CD4-positive, alpha-beta T cell treated with Interleukin-6 for 4 hours (primary cell): ENCODE measurements at places on chromosomes 2 and 18.

- DNase-seq, result no peak
Observed at GRCh38 chr18:75377926-75378325, 49.6 kb downstream of the SMIM21 start.

GRCh38 chr2:68689553-68690537 lies 44.8 kb upstream of the ARHGAP25 start:
- DNase-seq, result no peak

GRCh38 chr18:50334546-50335152 lies 40.2 kb upstream of the SKA1 start:
- DNase-seq, result no peak

GRCh38 chr2:204003276-204003990 lies 66.9 kb downstream of the ICOS start:
- DNase-seq, result no peak

- DNase-seq, result no peak
Observed at GRCh38 chr2:67526283-67526682, 129.2 kb downstream of the ETAA1 start.

DNA sequence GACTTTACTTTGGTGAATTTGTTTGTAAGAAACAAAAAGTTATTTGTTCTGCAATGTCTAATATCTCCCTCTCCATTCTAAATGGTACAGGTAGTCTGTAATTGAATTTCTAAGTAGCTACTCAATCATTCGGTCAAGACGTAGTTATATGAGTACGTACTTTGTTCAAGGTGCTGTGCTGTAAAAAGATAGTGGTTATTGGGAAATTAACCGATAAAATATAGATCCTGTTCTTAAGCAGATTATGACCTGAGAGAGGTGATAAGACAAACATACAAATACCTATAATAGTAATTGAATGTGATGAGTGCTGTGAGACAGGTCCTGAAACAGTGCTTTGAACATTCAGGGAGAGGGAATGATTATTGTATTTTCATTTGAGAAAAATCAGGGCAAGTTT lies 7.1 kb downstream of the NCOA1 start:
- no peak for DNase-seq

GRCh38 chr2:186734957-186735734 lies 41.3 kb downstream of the FAM171B start:
- no peak for DNase-seq

DNA sequence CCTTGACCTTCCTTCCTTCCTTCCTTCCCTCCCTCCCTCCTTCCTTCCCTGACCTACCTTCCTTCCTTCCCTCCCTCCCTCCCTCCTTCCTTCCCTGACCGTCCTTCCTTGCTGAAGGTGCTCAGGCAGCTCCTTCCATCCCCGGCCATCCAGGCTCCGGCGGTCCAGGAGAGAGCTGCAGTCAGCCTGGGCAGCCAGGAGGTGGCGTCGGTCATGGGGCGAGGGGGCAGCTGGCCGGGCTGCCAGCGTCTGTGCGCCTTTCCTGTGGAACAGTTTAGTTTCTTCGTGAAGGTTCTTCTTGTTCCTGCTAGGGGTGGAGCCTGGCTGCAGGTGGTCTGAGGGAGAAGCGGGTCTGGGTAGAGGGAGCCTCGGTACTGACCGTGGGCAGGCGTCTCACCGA lies 15.7 kb downstream of the GPR35 start:
- DNase-seq, result peak; percentile 20

GRCh38 chr2:217451666-217452065 lies 551.1 kb downstream of the TNS1 start:
- DNase-seq, result no peak

DNA sequence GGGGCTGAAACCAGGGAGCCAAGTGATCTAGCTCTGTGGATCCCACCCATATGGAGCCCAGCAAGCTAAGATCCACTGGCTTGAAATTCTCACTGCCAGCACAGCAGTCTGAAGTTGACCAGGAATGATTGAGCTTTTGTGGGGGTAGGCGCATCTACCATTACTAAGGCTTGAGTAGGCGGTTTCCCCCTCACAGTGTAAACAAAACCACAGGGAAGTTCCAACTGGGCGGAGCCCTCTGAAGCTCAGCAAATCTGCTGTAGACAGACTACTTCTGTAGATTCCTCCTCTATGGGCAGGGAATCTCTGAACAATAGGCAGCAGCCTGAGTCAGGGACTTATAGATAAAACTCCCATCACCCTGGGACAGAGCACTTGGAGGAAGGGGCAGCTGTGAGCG lies 96.7 kb downstream of the CCDC148 start:
- DNase-seq, result no peak

DNA sequence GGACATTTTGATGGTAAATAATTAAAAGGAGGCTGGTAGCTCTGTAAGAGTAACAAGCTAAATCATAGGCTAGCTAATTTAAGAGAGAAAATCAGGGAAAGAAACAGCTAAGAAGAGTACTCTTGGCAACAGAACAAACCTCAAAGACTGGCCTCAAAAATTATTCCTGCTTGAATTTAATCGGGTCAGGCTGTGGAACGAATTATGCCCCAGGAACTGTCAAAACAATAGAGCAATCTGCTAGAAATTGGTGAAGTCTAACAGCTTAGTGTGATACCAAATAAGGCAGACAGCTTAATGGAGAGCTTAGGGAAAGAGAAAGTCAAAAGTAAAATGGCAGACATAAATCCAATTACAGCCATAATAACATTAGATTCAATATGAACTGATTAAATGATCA lies 215.7 kb downstream of the MREG start:
- DNase-seq, result no peak

DNA sequence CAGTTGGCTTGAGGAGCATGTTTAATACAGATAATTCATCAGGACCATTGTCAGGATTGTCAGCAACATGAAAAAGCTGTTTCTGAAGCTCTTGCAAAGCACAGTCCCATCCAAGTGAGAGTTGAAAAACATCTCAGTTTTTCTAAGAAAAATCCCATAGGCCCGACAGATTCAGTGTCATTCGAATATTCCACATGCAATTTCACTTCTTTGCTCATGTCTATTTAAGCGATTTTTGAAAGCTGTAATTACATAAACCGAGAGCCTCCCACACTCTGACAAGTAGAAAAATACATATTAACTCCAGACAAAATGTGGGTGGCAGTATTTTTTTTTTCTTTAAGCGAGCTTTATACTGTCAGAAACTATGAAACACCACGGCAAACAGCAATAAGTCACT lies 134.7 kb upstream of the GALNT5 start:
- no peak for DNase-seq

DNA sequence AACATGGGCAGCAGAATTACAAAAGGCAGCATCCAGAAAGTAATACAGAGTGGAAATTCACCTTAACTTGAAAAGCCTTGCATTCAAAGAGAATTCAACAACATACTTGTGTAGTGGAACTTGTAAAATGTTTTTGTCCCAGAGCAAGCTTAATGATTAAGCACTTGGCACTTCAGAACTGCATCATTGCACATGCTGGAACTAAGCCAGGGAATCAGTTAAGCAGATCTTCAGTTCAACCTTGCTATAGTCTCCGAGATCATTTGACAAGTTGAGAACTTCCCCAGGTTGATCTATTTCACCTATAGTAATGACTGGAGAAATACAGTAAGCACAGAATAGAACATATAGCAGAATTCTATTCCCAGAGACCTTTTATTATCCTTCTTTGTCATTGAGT lies 1337.2 kb upstream of the NXPH2 start:
- no peak for DNase-seq

DNA sequence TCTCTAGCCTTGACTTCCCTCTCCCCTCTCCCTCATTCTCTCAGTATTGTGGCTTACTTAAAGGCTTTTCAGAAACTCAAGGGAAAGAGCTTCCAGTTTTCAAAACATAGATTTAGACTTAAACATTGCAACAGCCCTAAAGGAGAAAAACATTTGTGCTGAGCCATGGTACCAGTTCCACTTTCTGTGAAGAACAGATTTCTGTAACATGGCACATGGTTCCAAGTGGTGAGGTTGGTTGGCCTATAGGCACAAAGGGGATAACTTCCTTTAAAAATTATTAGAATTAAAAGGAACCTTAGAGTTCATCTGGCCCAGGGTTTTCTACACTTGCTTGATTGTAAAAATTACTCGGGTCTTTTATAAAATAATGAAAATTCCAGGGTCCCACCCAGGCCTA lies 138.6 kb upstream of the CDCA7 start:
- no peak for DNase-seq

DNA sequence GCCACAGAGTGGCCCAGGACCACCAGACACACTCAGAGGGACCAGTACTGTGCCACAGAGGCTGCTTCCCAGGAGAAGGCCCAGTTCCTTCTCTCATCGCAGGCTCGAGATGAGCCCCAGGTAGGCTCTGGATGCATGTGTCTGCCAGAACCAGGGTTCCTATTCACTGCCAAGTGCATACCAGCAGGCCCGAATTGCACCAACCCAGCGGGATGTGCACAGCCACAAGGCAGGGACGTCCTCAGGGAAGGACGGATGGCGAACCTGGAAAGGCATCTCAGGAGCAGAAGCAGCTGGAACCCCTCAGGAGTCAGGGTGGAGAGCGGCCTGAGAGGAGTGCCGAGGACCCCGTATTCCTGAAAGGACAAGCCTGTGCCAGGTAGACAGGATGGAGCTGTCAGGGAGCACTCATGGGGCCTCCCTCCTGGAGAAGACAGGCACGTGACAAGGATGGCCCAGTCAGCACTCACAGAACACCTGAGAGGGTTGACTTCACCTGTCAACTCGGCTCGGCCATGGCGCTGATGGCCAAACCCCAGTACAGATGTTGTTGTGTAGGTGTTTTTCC lies 73.7 kb downstream of the PTGR3 start:
- DNase-seq, result no peak

DNA sequence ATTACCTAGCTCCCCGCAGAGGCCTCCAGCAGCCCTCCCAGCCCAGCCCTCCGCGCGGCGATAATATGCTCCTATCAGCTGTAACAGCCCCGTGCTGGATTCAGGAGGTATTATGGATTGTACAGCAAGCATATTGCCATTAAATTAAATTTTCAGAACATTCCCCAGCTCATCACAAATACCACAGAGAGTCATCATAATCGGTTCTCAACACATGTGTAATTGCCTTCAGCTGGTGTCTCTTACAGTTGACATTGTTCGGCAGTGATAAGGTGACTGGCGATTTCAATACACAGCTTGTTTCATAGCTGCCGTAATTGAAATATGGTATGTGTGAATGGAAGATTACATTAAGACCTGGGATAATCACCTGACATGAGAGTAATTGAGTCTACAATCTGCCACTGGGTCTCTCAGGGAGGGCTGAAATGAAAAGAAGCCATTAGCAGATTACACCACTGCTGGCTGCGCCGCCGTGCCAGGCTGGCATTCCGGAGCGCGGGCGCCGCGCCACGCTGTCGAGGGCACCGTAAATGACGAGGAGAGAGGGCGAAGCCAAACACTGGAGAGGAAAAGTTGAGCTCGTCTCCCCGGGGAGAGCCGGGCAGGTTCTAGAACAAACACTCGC lies 549.4 kb upstream of the SALL3 start:
- no peak for DNase-seq

- DNase-seq, result no peak
Observed at GRCh38 chr2:86632672-86633071, 9.0 kb upstream of the RNF103 start.

- DNase-seq, result peak; percentile 2
Observed at GRCh38 chr18:46072376-46072867, 362 bp upstream of the PSTPIP2 start.

- DNase-seq, result no peak
Observed at GRCh38 chr2:210299866-210300373, 15.1 kb downstream of the MYL1 start.

- no peak for DNase-seq
Observed at GRCh38 chr18:25125680-25126079, 226.3 kb downstream of the ZNF521 start.

- DNase-seq, result no peak
Observed at GRCh38 chr2:156229724-156230362, 102.7 kb downstream of the NR4A2 start.

DNA sequence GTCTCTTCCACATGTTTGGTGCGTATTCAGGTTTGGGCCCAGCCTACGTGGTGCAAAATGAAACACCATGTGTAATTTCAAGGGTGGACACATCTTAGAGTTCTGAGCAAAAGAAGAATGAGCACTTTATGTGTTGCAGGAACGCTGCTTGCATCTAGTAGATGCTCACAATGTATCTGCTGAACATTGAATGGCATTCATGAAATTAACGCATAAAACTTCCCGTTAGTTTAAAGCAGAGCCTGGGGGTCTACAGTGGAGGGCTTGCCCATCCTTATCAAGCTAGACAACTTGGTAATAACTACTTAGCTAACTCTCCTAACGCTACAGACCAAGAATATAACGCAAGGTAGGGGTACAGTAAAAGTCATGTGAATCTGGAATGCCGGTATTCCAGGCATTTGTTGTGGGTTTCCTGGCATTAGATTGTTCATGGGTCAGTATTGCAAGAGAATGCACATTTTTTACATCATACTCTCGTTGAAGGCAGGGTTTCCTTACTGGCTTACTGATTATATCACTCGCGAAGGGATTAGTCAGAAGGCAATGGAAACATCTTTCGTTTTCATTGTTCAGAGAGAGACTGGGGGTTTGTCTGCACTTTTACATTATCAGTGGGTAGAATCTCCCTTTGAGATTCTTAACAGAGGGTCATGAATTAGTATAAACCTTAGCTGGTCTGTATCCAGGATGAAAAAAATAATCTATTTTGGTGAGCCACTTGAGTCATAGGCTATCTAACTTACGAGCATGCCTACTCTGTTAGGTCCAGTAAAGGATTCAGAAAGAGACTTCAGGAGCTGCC lies 229.5 kb upstream of the EPAS1 start:
- DNase-seq, result no peak

DNA sequence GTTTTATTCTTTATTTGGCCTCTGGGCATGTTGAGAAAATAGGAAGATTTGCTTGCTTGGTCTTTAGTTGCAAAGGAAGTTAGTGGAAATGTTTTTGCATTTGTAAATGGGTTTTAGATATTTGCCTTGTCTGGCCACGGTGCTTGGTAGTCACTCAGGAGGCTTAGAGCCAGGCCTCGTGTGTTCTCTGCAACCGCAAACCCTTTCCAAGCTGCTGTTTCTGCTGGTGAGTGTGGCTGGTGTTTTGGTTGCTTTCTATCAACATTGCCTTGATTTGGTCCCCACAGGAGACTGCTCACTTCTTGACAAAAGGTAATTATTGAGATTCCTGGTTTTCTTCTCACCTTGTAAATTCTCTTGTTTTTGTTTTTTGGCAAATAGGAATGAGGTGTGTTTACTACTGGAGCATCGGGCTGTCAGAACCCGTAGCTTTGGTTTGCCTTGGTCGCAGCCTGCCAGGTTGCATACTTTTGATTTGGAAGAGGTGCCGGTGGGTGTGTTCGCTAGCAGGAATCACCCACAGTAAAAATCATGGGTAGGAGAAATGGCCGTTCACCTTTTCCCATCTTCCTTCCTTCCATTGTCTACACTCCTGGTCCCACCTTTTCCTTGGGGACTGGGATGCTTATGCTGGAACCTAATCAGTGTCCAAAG lies 15.8 kb downstream of the ASAP2 start:
- DNase-seq, result no peak
